ENCODE measurements at places on chromosomes 3 and 15.

DNA sequence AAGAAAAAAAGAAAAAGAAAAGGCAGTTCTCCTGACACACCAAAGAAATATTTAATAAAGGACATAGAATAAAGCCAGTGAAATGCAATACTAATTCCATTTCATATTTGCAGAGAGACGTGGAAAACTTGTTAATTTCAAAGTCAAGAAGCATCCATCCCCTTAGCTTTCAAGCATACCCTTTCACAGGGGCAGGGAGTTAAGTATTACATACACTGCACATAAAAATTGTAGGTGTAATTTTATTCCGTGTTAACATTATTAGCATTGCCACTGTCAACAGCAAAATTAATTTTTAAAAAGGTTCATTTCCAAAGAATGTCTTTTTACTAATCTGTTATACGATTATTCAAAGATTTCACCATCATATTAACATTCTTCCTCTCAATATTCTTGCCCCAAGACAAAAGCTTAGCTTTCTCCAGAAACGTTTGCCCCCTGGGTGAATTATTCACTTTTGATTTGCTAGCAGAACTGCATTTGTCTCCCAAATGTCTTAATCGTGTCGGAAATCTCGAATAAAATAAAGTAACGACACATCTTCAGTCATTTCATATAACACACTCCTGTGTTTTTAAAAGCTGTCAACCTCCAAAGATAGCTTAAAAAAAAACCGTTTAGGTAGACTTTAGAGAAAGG is 517.9 kb downstream of the MECOM start:
- DNase-seq, result no peak

GRCh38 chr15:101322854-101323477 is 27.9 kb upstream of the SNRPA1 start:
- no peak for DNase-seq

DNA sequence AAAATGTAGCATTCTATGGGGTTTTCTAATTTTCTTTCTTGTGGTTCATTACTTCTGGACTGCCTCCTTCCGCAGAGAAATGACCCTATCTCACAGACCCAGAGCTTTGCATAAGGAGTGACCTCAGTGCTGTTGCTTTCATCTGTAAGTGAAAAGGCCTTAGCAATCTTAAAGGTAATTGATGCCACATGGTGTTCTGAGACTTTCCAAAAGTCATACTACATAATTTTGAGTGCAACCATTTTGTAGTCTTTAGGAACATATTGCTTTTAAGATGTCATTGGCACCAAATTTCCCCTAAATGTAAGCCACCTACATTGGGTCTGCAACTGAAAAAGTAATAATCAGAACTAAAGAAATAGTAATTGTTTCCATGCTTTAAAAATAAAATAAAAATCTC is 9.2 kb upstream of the HHLA2 start:
- no peak for DNase-seq

GRCh38 chr3:14441920-14442300 is 39.5 kb downstream of the SLC6A6 start:
- DNase-seq, result no peak

- DNase-seq, result no peak
Measured at GRCh38 chr3:102299125-102299877, 135.5 kb upstream of the ZPLD1 start.

DNA sequence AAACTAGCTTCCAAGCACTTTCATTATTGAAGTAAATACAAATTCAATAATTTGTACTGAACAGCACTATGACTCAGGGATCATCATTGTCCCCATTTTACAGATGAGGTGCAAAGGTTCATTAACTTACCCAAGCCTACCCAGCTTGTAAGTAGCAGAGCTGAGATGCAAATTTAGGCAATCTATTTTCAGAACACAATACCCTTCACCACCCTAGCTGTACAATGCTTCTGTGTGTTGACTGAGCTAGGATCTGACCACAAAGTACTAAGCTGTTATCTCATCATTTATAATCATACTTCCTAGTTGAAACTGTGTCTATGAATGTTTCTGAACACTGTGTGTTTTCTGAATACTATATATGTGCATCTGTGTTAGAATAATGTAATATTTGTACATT is 3.2 kb upstream of the ILDR1 start:
- no peak for DNase-seq

- DNase-seq, result no peak
Measured at GRCh38 chr3:50293079-50293801, 1.0 kb upstream of the IFRD2 start.

DNA sequence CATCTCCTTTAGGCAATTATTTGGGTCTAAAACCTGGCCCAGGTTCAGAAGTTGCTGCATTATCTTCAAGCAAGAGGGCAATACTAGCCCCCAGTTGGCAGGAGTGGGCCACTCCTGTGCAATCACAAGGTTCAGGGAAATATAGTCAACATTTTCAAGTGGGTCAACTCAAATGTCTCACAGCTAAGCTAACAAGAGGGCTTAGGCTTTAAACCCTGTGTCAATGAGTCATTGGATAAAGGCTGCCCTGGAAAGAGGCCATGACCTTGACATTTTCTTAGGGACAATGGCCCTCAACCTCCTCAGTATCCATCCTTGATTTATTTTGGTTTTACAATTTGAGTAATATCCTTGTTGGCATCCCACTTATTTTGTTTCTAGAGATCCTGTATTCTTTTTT is 73.5 kb upstream of the DCP1A start:
- no peak for DNase-seq

- no peak for DNase-seq
Measured at GRCh38 chr3:197022405-197023231, 7.0 kb downstream of the MELTF start.

DNA sequence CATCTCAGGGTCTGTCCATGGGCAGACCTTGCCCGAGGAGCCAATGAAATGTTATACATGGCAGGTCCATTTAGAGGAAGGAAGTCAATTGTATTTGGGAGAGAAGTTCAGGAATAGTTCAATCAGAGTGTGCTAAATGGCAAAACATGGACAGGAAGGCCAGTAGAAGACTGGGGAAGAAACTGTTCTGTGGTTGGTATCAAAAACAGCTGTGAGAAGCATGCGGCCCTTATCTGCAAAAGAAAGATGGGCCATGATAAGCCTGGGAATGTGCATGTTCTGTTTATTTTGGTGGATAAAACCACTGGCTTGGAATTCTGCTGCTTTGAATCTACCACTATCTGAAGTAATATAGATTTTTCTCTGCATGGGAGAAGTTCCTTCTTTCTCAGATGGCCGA is 100.4 kb downstream of the MCTP2 start:
- no peak for DNase-seq

DNA sequence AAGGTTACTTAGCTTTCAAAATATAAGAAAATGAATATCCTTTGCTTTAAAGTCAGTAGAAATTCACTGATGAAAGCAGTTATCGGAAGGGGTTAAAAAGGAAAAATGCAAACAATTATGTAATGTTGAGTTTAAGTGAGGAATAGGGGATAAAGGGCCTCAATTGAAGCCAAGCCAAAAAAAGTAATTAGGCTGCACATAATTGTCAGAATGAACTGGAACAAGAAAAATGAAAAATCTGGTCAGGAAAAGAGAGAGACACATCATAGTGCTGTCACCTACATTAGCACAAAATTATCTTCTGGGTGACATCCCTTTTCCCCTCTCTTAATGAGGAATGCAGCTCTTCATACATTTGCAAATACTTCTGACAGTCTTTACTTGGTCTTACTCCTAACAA is 48.8 kb upstream of the PIK3R4 start:
- no peak for DNase-seq

- no peak for DNase-seq
Measured at GRCh38 chr3:134772591-134772990, 22.5 kb upstream of the EPHB1 start.

- DNase-seq, result no peak
Measured at GRCh38 chr3:30470496-30470895, 135.9 kb upstream of the TGFBR2 start.

- no peak for DNase-seq
Measured at GRCh38 chr3:87901141-87901540, 157.7 kb downstream of the CGGBP1 start.

DNA sequence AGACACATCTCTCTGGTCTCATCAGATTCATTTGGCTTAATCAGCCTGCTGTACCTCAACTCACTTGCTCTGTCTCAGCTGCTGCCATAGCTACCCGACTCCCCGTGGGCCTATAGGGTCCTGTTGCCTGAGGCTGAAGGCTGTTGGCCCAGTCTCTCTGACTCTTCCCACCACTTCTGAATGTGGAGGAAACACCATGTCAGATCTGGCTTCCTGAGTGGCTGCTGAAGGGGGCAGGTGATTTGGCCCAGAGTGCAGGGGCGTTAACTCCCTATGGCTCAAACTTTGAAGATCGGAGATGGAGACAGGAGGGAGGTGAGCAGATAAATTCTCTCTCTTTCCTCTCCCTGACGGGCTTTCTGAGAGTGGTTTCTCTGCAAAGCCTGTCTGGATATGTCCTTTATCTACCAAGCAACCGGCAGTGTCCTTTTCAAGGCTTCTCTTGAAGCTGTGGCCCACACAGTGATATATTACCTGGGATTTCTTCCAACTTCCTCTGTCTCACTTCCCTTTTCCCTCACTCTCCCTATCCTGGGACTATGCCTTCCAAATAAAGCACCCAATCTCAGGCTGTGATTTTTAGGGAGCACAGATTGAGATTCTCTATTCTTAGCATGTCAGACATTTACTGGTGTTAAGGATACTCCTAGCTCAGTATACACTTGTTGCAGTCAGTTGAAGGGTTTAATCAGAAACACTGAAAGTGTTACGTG is 334.9 kb upstream of the TBC1D5 start:
- no peak for DNase-seq

DNA sequence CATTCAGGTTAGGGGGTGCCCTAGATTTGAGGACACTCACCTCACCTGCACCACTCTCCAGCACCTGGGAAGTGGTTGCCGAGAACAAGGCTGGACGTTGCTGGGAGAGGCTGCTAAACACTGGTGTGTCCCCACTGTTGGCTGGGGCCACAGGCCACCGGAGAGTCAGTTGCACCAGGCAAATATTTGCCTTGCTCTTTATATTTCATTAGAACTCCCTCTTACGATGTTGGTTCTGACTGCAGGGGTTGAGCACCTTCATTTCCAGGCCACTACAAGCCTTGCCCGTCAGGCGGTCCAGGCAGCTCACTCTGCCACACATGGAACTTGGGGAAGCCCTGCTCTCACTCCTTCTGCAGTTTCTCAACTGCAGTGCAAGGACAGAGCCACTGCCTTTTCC is 30.7 kb downstream of the HCN4 start:
- DNase-seq, result no peak

GRCh38 chr3:107910713-107911259 is 180.0 kb downstream of the CD47 start:
- no peak for DNase-seq

- DNase-seq, result no peak
Measured at GRCh38 chr3:152626226-152626625, 208.7 kb upstream of the P2RY1 start.

- DNase-seq, result no peak
Measured at GRCh38 chr15:82551646-82552247, 11.5 kb upstream of the RPS17 start.

- no peak for DNase-seq
Measured at GRCh38 chr3:190169877-190170276, 49.2 kb upstream of the P3H2 start.

All from iPS DF 6.9 (cell line).